ENCODE measurements at places on chromosomes 6 and 20.

- no peak for DNase-seq
These were observed 27.9 kb downstream of the HLA-DMB start for GRCh38 chr6:32912951-32913350.

DNA sequence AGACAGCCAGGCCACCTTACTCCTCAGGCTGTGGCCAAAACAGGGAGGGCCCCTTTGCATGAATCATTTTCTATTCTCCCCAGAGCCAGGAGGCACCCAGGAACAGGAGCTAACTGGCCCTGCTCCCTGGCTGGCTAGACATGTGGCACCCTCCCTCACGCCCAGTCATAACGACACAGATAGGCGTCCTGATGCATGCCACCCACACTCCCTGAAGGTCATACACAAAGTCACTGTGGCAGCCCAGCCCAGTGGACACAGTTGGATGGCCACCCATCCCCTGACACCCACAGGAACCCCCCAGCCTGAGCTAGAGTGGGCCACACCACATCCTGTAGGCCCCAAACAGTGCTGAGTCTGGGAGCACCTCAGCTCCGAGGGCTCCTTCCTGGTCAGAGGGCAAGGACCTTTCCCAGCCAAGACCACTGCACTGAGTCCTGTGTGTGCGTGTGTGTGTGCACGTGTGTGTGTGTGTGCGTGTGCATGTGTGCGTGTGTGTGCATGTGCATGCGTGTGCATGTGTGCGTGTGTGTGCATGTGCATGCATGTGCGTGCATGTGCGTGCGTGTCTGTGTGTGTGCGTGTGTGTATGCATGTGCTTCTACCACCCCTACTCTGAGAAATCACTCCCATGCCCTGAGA is 21.6 kb downstream of the TFEB start:
- DNase-seq: no peak

- no peak for DNase-seq
These were observed 108.7 kb upstream of the LRFN2 start for GRCh38 chr6:40695750-40696415.

- no peak for DNase-seq
These were observed 106.4 kb upstream of the PRSS16 start for GRCh38 chr6:27140999-27141528.

- DNase-seq: peak; percentile 72
These were observed 17.9 kb upstream of the PRDM13 start for GRCh38 chr6:99588618-99589289.

- DNase-seq: peak; percentile 52
These were observed 290.3 kb upstream of the STXBP5 start for GRCh38 chr6:146913842-146914488.

- DNase-seq: no peak
These were observed 16.7 kb downstream of the TIAM2 start for GRCh38 chr6:155011809-155012291.

DNA sequence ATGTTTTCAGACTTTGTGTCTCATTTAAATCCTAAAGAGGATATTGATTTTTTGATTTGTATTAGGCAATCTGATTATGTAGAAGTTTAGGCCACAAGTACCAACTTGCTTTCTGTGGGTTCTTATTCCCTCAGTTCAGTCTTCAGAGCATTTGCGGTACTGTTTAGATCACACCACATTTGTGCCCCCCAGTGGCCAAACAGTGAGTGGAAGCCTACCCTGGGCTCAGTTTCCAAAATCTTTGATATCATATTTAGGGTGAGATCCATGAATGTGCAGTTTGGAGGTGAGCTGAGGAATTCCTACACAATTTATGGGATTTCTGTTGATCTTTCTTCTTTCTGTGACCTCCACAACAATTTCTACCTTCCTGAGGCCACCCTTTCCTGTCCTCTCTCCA is 92.3 kb upstream of the FUT9 start:
- DNase-seq: peak; percentile 19
